ENCODE measurements at places on chromosomes 5 and 9.

- peak; percentile 73 for DNase-seq
Observed at GRCh38 chr5:13976867-13977830, 32.7 kb upstream of the DNAH5 start.

GRCh38 chr9:97571664-97572063 lies 61.5 kb downstream of the TSTD2 start:
- no peak for DNase-seq

- DNase-seq: no peak
Observed at GRCh38 chr9:71626395-71626794, 141.9 kb downstream of the CEMIP2 start.

DNA sequence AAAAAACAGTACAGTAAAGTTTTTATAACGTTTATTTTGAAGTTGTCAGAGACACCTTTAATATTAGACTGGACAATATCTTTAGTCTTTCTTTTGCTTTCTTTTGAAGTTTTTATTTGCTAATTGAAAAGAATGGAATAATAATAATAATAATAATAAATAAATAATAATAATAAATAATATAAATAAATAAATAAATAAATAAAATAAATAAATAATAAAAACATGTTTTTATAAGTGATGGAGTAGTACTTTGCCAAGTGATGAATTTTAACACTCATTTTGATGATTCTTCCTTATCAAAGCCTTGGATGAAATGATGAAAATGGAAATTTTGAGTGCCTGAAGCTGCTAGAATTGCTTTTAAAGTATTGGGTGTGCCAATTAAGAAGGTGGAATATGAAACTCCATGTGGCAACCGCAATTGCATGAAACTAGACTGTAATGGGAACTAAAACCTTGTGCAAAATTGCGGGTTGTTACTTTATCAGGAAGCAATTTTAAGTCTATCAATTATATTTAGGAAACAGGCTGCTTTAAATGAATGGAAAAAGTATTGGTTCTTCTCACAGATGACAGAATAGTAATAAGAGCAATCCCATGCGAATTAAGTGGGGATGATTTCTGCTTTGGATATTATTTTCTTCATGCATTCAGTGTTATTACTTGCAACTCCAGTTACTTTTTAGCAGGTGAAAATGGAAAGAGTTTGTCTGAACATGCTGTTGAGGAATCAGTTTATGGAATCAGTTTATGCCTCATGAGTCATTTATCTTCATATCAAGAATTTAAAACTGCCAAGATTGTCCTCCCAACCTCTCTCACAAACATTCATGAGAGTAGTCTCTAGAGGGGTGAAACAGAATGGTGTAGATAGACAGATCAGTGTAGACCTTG lies 4.6 kb downstream of the ANXA1 start:
- no peak for DNase-seq

DNA sequence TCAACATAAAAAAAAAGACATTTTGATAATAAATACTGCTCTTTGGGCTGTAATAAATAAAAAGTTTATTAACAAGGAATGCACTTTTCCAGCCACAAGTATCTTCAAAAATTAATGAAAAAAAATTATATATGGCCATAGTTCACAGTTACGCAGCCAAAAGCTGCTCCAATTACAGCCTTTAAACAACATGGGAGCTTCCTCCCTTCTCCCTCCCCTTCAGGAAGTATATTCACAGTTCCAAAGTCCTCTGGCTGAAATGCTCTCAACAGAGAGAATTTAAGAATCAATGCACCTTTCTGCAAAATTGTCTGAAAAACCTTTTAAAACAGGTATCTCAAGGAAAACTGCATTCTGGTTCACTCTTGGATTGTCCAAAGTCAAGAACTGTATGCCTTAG lies 5.9 kb downstream of the PLK2 start:
- no peak for DNase-seq

GRCh38 chr9:17528859-17529258 lies 50.0 kb upstream of the SH3GL2 start:
- peak; percentile 40 for DNase-seq

DNA sequence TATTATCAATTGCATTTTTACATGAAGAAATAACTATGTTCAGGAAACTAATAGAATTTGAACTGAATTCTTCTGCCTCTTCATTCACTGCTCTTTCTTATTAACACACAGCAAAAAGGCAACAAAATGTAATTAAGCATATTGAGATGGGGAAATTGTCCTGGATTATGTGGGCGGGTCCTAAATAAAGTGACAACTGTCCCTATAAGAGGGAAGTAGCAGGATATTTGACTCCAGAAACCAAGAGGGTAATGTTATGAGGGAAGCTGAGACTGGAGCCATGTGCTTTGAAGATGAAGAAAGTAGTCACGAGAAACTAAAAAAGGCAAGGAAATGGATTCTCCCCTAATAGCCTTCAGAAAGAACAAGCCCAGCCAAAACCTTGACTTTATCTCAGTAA lies 311.2 kb upstream of the PIK3R1 start:
- DNase-seq: no peak

DNA sequence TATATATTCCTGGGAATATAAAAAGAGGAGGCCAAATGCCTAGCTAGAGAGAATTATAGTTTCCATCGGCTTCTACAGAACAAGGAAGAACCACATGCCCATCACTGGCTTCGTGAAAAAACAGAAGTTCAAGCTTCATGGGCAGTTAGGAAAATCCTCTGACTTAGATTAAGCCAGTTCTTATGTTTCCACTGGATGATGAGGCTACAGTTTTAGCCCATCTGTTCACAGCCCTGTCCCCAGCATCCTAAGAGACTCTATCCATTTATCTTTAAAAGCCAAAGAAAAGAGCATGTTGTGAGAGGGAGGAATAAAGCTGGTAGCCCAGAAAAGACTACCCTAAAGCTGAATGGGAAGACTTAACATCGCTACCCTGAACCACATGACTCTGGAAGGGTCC lies 285.5 kb upstream of the WWC1 start:
- no peak for DNase-seq

GRCh38 chr5:17289681-17290539 lies 72.5 kb downstream of the BASP1 start:
- DNase-seq: no peak

DNA sequence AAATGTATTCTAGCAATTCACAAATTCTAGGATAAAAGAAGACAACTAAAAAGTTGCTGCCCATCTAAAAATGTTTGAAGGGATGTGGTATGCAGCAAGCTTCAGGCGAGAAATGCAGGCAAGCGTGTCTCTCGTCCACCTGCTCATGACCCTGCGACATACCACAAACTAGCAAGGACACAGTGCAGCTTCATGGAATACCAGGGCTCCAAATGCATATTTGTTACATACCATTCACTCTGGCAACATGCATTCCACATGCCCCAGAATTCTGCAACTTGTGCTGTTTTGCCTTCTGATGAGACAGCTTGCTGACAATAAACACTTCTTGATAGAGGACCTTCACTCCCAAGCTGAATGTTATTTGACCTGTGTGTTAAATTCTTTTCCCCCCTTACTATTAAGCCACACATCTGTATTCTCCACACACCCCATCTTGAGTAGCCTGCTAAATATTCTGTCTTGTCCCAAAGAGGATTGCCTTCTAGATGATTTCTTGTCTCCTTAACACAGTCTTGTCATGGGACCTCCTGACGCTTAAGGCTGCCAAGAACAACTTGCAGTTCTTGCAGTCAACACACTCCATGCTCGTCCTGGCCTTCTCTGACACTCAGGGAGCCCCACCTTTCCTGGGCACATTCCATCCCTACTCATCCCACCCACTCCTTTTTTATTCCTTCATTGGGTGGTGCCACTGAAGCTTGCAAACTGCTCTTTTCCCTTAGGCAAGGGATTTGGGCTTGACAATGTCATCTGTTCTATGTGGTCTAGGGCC lies 340.5 kb downstream of the PIK3R1 start:
- DNase-seq: no peak

- peak; percentile 92 for DNase-seq
Observed at GRCh38 chr5:80109646-80110478, 74.7 kb downstream of the THBS4 start.

GRCh38 chr9:127283917-127284497 lies 19.4 kb downstream of the GARNL3 start:
- DNase-seq: peak; percentile 35

DNA sequence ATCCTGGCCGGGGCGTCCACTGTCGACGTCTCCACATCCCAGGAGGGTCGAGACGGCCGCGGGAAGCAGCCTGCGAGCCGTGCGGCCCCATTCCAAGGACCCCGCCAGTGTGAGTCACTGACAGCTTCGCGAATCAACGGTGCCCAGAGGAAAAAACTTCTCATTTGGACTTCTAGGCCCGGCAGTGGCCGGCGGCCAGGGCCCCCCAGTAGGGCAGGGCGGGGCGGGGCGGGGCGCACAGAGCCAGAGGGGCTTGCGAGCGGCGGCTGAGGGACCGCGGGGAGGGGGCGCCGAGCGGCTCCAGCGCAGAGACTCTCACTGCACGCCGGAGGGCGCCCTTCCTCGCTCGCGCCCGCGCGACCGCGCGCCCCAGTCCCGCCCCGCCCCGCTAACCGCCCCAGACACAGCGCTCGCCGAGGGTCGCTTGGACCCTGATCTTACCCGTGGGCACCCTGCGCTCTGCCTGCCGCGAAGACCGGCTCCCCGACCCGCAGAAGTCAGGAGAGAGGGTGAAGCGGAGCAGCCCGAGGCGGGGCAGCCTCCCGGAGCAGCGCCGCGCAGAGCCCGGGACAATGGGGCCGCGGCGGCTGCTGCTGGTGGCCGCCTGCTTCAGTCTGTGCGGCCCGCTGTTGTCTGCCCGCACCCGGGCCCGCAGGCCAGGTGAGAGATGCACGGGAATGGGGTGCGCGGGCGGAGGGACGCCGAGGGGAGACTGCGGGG lies at the start of gene F2R:
TSS of gene F2R (plus strand) at position 391 of the 720 bp plus-strand sequence. CDS start at position 573, 182 bp downstream.
- DNase-seq: peak; percentile 17

GRCh38 chr5:170540271-170540670 lies 36.5 kb downstream of the KCNIP1 start:
- DNase-seq: no peak

DNA sequence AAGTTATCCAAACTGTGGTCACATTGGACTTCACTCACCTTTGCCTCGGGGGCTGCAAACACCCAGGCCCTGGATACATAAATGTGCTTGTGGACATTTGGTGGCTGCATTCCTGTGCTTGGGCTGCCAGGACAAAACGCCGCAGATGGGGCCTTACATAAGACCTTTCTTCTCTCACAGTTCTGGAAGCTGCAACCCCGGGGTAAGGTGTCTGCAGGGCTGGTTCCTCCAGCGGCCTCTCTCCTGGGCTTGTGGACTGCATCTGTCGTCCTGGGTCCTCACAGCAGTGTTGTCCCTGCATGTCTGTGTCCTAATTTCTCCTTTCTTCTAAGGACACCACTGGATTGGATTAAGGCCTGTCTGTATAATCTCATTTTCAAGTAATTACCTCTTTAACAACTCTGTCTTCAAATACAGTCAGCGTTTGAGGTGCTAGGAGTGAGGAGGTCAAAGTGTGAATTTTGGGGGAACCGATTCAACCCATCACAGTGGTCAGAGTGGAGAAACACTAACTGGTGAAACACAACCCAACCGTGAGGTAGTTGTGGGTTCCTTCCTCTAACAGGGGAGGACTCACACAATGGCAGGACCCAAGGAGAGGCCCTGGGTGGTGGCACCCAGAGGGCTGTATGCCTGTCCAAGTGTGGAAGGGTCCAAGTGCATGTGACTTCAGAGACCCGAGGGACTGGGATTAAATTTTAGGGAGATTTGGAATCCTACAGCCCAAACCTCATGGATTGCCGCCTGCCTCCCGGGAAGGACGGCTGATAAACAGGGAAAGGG lies 415.6 kb downstream of the IRX2 start:
- no peak for DNase-seq

- DNase-seq: peak; percentile 60
Observed at GRCh38 chr9:99000476-99001395, 57.0 kb downstream of the COL15A1 start.

DNA sequence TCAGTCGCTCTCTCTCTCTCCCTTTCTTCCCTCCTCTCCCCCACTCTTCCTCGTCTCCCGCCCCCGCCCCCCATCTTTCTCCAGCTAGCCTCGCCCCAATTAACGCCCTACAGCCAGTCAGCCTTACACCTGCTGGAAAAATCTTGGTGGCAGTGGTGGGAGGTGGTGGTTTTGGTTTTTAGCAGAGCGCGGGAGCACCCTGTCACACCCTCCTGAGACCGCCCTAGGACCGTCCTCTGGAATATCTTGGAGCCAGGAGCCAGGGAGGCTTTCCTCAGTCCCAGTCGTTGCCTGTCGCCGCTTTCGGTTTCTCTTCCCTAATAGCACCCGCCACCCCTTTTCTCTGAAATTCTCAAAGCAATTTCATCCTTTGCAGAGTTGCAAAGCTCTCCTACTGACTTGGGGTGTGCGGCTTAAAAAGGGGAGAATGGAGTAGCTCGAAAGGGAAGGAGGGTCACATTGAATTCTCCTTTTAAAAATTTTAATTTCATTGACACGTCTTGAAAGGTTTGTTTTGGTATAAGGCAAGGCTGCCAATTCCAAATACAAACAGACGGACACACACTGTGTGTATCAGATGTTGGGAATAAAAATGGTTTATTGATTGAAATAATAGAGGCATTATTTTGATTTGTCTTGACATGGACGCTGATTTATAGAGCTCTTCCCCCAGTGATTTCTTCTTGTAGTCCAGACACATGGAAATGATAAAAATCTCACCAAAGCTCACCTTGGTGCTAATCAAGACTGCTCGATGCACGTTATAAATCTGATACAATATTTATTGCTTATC lies 301.3 kb downstream of the PARP8 start:
- DNase-seq: no peak

DNA sequence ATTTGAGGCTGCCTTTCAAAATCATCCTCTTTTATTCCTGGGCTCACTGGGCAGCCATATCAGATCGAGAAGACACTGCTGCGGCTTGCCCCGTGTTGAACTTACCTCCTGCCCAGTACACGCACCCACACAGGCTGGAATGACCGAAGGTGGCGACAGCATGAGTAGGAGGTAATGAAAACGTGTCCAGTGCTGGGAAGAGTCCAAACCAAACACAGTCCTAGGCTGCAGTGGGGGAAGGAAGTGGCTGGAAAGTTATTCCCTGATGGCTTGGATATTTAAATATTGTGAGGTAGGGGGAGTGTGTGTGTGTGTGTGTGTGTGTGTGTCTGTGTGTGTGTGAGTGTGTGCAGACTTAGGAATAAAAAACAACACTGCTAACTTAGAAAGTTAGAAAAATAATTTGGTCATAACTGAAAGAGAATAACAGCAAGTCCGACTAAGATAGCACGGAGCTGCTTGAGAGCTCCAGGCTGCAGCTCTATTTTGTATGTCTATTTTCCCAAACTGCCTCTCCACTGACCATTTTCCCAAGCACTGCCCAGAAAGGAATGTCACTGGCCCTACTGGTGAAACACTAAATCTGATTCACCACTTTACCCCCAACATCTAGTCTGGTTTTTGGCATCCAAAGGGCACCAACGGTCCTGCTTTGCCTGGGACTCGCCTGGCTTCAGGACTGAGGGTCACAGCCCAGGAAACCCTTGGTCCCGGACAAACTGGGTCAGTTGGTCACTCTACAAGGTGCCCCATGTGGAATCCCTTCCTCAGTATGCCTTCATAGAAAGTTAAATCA lies 41.2 kb downstream of the ANKH start:
- DNase-seq: no peak

DNA sequence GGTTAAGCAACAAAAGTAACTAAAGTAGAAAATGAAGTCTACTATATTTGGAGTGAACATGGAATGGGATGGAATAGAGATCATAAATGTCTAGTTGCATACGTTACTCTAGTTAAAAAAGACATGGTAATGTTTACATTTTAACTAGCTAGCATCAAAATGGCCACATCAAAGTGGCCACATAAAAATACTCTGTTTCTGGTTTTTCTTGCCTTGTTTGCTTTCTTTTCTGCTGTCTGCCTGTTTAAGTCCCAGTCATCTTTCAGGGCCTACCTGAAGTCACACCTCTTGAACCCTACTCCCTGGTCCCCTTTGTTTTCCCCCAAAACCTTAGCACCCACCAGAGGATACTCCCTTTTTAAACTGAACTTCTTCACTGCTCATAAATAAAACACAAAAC lies 6.4 kb upstream of the KIF2A start:
- no peak for DNase-seq

GRCh38 chr5:139667001-139667729 lies 19.0 kb downstream of the CXXC5 start:
- DNase-seq: no peak
